NCI-H1105 (cell line): ENCODE measurements at places on chromosomes 6 and 20.

- DNase-seq = peak; percentile 43
These were observed 19.5 kb upstream of the UBE2J1 start for GRCh38 chr6:89371849-89372505.

DNA sequence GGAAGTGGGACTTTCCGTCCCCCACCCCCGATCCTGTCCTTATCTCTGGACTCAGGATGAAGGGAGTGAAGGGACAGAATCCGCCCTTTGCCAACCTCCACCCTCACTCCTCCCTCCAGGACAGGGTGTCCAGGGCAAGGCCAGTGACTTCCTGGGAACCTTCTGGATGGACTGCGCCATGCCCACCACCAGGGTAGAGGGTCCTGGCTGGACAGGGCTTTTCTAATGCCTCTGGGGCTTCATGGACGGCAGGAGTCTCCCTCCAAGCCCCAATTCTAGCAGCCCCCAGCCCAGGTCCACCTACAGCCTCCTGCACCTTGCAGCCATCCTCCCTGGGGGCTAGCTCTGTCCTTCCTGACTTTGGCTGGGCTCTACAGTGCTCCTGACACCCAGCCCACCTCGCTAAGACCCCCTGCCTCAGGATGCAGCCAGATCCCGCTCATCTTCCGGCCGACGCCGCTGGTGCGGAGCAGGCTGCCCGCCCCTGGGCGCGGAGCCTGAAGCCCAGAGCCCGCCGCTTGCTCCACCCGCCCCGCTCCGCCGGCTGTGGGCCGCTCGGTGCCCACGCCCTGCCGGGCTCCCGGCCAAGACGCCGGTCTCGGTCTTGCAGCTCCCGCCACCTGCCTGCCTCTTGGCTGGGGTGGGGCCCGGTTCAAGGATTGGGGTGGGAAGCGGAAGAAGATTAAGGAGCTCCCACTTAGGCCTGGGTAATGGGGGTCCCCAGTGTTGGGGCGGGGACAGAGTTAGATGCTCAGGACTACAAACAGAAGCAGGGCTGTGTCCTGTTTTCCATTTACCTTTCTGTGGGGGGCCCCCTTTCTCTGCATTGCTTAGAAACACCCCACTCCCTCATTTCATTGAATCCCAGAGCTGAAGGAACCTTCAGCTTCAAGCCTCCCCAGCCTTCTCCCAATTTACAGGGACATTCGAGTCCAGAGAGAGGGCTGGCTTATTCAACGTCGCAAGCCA, 72.8 kb downstream of the MDGA1 start:
- DNase-seq = peak; percentile 72

DNA sequence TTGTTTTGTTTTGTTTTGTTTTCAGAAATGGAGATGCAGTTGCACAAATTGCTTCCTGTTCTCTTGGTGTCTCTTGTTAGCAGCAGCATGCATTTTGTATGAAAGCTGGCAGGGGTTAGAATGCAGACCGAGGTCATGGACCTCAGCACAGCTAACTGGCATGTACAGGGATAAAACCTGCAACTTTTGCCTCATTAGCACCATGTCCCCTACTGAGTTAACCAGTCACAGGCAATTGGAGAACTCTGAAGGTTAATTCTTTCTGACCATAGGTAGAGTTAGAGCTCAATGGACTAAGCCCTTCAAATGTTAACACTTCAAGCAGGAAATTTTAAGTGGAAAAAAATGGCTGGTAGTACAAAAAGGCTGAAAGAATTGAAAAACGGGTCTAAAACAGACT, 377.1 kb downstream of the ADGRB3 start:
- DNase-seq = no peak

DNA sequence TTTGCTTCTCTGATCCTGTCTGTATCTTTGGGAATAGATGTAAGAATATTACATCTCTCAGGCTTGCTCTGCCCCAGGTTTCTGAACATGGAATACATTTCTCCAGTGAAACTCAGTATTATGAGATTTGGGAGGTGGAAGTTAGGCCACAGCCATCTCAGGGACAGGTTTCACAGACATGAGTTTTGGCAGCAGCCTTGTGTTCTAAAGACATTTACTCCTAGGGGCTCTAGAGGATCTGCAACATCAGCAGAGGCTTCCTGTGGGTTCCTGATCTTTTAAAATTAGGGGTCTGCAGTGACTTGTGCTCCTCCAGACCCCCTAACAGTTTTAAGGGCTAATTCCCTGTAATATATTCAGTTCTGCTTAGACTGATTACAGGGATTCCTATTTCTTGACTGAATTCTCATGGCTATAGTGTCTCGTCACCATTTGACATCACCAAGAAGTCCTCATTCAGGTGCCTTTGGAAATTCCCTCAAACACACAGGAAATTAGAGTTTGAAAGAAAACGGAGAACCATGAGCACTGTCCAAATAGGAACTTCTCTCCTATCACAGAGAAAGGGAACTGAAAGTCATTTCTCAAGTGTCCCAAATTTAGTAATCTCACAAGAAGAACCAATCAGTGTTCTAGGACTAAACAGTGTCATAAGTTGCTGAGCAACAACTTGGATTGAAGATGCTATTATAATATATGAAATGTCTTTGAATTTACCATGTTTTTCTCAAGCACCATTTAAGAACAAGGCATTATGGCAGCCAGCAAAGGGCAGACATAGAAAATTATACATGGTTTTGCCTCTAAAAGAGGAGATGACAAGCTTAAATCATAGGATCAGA, 2.5 kb upstream of the HLA-DRA start:
- DNase-seq = no peak

GRCh38 chr20:32920066-32920465, 61.3 kb downstream of the EFCAB8 start:
- no peak for DNase-seq

GRCh38 chr6:118284736-118285360, 263.2 kb upstream of the PLN start:
- peak; percentile 35 for DNase-seq

GRCh38 chr6:78513856-78514255, 353.5 kb upstream of the IRAK1BP1 start:
- DNase-seq = no peak
